ENCODE measurements at places on chromosomes 3 and 15.
A peak's percentile ranks its signal among the peaks of the same experiment; 100 is the strongest.

DNA sequence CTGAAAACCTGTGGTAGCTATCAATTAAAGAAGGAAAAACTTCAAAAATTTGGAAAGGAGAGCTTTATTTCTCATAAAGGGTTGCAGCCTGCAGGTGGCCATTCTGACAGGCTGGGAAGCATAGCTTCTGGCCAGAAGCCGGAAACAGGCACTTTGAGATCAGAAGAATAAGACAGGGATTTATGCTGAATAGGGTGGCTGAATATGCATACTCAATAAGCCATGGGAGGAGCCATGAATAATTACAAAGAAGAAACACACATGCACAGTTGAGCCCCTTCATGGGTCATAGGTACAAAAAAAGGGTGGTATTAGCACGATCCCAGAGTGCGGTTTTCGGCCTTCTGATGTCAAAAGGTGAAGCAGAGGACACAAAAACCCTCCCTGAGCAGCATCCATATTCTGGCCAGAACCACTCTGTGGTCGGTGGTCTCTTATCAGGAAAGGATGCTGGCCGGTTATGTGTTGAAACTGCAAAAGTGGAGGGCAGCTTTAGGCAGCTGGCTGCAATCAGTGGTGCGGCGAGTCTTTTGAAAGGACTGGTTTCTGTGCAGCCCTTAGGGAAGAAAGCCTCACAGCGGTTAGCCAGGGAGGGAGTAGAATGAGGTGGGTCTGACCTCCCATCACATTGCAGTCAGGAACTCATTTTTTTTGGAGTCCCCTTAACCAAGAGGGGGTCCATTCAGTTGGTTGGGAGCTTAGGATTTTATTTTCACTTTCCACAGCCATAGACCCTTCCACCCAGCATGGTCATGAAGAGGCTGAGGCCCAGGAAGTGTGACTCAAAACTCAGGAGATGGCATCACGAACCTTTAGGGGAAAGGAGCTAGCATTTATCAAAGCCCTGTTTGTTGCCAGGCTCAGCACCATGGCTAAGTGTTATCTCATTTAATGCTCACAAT, 34.7 kb upstream of the CCDC174 start:
- no peak for DNase-seq

- no peak for DNase-seq
These were observed 721 bp upstream of the ZIC1 start for GRCh38 chr3:147408188-147409100.

DNA sequence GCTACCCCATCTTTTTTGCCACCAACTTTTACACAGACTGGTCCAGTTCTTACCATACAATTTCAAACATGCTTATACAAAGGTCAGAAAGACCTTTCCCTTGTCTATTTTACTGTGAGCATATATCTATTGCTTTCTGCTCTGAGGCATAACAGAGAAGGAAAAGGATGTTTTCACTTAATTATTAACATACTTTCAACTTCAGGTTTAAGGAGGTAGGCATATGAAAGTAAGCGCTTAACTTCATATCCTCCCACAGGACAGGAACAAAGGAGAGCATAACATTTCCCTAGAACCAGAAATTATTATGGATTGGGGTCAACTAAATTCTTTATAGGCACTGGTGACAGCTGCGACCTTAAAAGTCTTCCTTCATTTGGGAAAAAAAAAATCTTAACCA, 1.1 kb downstream of the MYEF2 start:
- DNase-seq = no peak

DNA sequence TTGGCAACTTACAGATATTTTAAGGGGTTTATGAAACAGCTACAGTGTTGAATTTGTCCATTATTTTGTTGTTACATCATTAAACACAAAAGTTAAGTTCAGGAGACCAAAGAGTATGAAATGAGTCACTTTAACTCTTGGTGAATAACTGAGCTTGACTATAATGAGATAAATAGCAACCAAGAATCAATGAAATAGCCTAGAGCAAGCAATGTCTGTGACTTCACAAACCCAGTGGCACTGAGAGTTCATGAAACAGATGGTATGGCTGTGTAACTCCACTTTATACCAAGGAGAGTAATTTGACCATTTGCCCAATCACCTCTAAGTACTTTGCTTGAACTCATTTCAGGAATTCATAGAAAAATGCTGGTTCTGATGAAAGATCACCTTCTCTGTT, 169.6 kb upstream of the GADL1 start:
- no peak for DNase-seq

- DNase-seq = peak; percentile 50
These were observed 15.9 kb downstream of the COMMD2 start for GRCh38 chr3:149736175-149736952.

GRCh38 chr3:4695846-4696245, 202.7 kb downstream of the ITPR1 start:
- no peak for DNase-seq

DNA sequence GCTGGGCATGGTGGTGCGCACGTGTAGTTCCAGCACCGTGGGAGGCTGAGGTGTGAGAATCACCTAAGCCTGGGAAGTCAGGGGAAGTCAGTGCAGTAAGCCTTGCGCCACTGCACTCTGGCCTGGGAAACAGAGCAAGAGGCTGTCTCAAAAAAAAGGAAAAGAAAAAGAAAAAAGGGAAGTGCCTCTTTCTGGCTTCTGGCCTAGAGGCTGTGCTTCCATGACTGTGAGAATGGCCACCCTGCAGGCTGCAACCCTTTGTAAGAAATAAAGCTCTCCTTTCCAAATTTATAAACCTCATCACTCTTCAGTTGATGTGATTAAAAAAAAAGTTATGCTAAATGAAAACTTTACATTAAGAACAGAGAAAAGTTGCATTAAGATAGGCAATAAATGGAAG, 774.3 kb downstream of the TUSC7 start:
- DNase-seq = no peak

DNA sequence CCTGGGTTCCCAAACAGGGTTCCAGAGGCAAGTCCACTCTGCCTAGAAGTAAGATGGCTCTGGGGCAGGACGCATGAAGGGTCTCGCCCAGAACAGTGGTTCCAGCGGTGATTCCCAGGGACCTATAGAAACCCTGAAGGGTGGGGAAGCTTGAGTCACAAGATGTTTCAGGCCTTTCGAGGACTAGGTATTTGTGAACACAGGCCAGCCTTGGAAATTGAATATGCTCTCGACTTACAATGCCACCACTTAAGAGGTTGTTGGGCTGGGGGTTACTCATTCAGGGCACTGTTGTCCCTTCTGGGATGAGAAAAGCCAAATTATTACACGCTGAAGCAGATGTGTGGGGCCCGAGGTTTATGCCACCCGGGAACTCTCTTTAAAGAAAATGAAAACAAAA, 152.0 kb downstream of the TJP1 start:
- no peak for DNase-seq

- DNase-seq = no peak
These were observed 63.4 kb downstream of the EOMES start for GRCh38 chr3:27658741-27659140.

GRCh38 chr15:79403501-79403900, 28.6 kb upstream of the MINAR1 start:
- no peak for DNase-seq

DNA sequence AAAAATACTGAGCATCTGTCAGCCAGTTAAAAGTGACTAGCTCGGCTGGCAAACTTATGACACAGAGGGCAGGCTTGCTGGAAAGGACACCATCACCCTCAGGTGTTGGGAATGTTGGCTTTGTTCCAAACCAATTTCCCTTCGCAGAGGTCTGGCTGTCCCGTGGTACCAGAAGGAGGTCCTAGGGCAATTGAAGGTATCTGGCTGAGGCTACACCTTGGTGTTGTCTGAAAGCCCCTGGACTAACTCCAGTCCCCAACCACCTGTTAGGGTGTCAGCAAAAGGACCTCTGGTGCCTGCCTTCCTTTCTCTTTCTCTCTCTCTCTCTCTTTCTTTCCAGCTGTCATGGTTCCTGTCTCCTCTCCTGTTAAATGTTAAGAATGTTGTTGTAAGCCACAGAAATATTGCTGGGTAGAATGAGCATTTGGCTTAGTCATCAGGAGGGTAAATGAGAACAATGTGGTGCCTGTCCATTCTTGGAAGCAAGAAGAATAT, 12.5 kb downstream of the PRR20G start:
- DNase-seq = no peak

DNA sequence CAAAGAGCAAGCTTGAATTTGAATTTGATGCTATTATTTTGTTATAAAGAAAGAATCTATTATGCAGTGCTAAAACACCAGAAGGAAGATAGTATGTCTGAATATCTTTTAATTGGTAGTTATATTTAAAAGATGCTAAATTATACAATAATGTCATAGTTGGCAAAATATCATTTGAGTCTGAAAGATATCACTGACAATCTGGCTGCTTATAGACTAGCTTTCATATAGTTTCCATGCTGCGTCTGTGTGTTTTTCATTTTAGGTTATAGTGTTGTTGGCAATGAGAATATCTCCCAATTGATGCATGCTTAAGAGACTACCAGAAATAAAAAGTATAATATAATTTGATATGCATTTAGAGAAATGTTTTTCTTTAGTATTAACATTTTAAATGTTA, 142.9 kb downstream of the NEO1 start:
- DNase-seq = no peak

DNA sequence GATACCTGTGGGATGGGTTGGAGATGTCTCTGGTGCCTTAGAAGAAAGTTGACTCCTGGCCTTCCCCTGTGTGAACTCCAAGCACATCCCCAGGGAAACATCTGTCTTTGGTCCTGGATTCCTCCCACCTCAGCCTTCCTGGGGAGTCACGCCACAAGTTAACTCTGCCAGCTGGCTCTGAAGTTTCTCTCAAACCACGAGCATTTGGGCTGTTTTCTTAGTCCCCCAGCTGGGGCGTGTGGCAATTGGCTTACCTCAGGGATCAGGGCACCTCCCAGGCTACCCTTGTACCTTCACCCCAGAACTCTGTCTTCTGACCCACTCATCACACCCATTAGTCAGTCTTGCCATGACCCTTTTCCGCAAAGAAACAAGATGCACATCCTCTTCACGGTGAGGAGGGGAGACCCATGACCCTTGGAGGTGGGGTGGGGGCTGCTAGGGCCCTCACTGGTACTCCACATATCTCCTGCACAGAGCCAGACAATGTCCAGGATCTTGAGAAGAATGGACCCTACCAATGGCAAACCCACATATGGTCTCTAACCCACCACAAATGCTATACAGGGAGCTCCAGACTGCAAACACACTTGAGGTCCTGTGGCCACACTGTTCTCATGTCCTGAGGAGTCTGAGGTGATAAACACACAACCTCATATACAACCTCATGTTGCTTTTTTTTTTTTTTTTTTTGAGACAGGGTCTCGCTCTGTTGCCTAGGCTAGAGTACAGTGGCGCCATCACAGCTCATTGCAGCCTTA, 3.9 kb downstream of the NEIL1 start:
- DNase-seq = peak; percentile 19

DNA sequence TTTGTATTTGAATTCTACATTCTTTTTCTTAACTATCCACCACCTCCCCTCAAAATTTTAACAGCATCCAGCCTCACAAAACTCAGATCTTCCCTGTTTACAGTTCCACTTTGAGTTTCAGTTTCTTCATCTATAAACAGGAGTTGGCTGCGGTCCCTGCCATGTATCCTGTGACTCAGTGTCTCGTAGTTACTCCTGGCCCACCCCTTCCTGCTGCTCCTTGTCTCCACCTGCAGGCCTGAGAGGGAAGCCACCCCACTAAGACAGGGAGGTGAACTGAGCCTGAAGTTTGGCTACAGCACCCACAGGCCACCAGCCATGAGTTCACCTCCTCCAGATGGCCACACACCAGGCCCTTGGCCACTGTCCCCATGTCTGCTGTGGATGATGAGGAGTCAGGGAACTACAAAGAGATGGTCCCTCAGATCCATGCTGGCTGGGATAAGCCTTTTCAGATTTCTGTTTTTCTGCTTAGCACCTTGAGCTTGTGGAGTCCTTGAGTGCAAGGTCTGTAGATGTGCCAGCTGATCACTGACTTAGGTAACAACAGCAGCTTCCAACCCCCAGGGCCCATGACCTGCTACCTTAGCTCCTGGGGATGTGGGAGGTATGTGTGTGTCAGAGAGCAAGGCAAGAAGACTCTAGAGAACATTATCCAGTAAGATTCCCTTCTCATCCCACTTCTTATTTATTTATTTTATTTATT, 37.5 kb downstream of the CD86 start:
- peak; percentile 68 for DNase-seq
